ENCODE measurements at places on chromosomes 11 and 22.
A peak's percentile ranks its signal among the peaks of the same experiment; 100 is the strongest.

DNA sequence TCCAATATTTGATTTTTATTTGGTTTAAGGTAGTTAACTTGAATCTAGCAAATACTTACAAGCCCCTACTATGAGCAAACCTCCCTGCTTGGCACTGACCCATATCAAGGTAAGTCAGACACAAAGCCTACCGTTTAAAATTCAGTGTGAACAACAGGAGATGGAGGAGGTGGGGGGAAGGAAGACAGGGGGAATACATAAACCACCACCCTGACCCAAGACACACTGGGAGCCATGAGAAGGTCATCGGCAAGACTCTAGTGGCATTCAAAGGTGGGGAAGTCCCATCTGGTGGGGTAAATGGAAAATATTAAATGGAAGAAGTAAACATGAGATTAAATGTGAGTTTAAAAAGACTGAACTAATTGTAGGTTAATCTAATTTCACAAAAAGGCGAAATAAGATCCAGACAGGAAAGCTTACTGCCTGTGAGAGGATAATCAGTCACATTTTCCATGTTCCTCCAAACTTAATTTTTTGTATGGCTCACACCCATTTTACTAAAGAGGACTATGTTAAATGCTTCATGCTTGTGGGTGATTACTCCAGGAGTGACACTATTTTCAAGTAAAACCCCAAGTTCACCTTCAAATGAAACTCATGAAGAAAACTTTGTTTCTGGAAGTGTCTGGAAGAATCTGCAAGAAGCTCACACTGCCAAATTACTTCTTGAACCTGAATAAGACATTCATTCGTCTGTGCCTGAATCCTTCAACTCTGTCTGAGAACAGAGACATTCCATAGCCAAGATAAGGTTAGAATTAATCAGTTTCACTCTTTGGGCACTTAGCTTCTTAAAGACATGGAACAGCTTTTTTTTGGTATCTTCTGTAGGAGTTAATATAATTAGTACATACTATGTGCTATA, 51.7 kb downstream of the PITPNB start:
- DNase-seq, result no peak

DNA sequence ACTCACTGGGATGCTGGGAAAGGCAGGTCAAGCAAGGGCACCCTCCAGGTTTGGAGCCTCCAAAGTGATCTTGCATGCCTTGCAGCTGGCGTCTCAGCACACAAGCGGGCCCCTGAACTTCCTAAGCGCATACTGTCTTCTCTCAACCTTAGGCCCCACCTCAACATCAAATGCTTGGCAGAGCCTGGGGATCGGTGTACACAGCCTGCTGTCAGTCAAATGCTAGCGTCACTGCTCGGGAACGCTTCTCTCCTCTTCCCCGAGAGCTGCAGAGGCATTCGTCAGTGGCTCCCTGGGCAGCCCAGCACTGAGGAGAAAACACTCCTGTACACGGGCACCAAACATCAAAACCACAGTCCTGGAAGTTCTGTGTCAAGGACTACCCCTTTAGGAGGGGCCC, 124.9 kb downstream of the C11orf58 start:
- DNase-seq, result no peak

DNA sequence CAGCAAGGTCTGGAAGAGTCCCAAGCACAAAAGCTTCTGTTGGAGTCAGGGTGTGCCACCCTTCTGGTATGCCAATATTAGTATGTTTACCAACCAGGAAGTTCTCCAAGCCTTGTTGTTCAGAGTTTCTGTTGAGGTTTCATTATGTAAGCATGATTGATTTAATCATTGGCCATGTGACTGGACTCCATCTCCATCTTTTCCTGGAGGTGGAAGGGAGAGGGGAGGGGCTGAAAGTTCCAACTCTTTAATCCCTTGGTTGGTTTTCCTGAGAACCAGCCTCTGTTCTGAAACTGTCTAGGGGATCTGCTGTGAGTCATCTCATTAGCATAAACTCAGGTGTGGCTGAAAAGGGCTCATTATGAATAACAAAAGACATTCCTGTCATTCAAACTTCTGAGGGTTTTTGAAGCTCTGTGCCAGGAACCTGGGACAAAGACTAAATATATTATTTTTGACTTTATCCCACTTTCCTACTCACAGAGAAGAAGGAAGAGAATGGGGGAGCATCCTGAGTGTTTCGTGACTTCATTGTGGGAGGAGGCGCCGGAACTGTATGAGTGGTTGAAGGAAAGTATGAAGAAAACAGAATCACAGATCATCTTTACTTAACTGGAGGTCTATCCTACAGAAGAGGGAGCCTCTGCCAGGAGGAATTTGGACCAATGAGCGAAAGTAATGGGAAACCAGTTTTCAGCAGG, 138.2 kb downstream of the NECTIN1 start:
- DNase-seq, result no peak

- no peak for DNase-seq
These were observed 133.6 kb downstream of the CASP12 start for GRCh38 chr11:104764710-104765045.

- no peak for DNase-seq
These were observed 11.3 kb downstream of the C22orf23 start for GRCh38 chr22:37942133-37942532.

- peak; percentile 68 for DNase-seq
These were observed 4.1 kb upstream of the TBX1 start for GRCh38 chr22:19756288-19757128.

GRCh38 chr11:45243967-45244366, 42.2 kb downstream of the SYT13 start:
- no peak for DNase-seq

DNA sequence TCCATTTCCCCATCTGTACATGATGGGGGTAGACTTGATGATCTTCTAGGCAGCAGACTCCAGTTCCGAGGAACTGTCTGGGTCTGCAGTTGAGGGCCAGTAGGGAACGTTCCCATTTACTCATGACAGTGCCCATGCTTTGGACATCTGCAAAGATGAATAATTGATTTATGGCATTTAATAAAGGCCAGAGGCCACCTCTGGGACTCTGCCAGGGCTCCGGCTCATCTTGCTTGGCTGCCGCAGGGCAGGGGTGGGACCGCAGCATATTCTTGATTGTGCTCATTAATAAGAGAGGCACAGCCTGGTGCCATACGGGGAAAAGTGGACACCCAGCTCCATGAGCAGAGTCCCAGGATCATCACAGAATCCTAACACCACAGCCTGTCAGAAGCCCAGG, 28.1 kb upstream of the KLHL35 start:
- DNase-seq, result no peak

DNA sequence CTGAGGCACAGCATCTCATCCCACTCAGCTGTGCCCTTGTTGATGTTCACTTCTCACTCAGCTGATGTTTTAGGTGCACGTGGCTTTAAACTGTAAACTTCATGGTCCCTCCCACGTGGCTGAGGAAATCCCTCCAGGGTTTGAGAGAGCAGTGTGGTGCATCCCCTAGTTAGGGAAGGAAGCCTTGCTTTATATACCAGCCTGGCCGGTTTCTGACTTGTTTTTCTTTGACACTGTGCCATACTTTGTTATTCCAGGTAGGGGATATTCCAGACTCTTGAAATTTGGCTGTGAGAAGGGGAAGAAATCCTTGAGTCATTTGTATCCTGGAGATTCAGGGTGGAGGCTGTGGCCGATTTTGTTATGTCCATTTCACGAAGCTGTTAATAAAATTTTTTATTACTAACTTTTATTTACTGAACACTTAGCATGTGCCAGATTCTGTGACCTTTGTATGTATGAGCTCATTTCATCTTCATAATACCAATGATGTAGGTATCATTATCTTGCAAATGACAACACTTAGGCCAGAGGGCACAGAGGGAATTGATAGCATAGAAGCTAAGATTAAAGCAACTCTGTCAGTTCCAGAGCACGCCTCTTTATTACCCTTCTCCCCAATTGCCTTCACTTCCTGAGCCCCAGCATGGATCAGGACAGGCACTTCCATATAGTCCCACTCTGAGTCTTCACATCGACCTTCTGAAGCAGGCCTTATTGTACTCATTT, 116.6 kb downstream of the NAV2 start:
- no peak for DNase-seq

GRCh38 chr11:16373768-16374167, 17.4 kb upstream of the SOX6 start:
- DNase-seq, result no peak

DNA sequence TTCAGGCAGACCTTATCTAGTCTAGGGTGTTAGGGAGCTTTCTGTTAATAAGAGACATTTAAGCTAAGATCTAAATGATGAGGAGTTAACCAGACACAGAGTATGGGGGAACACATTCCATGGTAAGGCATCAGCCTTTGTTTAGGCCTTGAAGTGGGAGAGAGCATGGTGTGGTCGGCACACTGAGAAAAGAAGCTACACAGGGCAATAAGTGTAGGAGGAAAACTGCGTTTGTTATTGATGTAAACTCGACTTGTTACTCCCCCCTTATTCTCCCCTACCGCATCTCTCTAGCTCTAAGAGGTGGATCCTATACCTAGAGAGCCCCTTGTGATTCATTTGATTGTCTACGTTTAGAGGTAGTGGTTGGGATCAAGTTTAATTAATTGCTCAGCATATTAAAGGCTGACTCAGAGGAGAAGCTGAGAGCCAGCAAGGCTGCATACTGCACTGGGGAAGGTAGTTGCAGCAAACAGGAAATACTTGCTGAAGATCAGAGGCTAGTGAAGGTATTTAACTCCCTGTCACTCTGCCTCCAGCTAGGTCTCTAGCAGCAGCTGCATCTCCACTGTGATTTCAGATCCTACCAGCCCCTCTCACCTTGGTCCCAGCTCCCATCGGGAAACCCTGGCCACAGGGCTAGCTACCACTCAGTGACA, 86.8 kb upstream of the TEAD1 start:
- DNase-seq, result no peak

- no peak for DNase-seq
These were observed 24.4 kb upstream of the SNX19 start for GRCh38 chr11:130940706-130941105.

- no peak for DNase-seq
These were observed 5.8 kb upstream of the HMBS start for GRCh38 chr11:119078675-119079420.

DNA sequence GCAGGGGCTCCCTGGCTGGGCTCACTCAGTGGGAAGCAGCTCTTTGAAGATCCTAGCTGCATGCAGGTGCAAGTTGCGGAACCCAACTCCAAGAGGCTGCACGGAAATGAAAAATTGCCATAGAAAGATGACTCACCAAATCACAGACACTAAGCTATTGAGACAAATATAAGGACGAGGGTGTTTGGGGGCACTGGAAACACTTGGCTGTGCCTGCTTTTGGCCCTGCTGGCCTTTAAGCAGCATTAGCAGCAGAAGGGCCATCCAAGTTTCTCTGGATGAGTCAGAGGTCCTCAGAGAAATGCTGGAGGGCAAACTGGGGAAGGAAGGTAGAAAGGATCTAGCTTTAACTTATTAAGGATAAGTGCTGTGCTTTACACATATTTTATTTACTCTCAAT, 282.3 kb downstream of the KIRREL3 start:
- no peak for DNase-seq

- DNase-seq, result no peak
These were observed 42.8 kb upstream of the CCND1 start for GRCh38 chr11:69598147-69598546.

GRCh38 chr11:81857386-81857785, 876.3 kb downstream of the FAM181B start:
- DNase-seq, result no peak

- peak; percentile 45 for DNase-seq
These were observed 22.2 kb upstream of the CBX7 start for GRCh38 chr22:39174498-39175352.

DNA sequence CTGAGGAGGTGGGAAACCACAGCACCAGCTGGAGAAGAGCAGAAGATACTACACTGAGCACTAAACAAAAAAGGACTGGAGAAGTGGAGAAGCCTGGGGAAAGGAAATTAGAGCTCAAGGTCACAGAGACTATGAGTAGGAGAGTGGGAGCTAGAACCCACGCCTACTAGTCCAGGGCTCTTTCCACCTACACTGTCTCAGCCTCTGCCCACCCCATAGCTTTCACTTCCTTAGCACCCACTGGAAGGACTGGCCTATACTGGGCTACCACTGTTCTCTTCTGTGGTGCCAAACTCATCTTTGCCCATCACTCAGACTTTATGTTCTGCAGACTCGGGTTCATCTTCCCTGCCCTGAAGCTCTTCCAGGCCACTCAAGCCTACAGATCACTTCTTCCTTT, 94.3 kb upstream of the PHOX2A start:
- no peak for DNase-seq

DNA sequence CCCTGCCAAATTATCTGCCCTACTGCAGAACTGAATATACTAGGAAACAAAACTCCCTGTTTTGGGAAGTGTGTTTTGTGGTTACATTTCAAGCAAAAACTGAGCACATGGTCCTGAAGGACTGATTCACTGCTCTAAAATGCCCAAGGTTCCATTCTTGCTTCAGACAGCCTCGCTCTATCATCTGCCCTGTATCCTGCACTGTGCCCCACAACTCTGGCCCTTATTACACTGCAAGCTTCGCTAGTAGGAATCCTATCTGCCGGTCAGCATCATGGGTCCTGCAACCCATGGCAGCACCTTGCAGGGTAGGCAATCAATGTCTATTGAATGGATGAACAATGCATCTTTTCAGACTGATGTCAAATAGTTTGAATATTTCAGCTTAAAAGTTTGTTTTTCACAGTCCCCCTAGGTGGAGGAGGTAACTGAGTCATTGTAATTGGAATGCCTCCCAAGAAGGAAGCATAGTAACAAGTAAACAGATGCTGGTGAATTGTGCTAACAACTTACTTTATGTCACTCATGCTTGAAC, 21.3 kb downstream of the LAYN start:
- no peak for DNase-seq

GRCh38 chr11:107263844-107264563, 193.6 kb downstream of the CWF19L2 start:
- DNase-seq, result no peak

DNA sequence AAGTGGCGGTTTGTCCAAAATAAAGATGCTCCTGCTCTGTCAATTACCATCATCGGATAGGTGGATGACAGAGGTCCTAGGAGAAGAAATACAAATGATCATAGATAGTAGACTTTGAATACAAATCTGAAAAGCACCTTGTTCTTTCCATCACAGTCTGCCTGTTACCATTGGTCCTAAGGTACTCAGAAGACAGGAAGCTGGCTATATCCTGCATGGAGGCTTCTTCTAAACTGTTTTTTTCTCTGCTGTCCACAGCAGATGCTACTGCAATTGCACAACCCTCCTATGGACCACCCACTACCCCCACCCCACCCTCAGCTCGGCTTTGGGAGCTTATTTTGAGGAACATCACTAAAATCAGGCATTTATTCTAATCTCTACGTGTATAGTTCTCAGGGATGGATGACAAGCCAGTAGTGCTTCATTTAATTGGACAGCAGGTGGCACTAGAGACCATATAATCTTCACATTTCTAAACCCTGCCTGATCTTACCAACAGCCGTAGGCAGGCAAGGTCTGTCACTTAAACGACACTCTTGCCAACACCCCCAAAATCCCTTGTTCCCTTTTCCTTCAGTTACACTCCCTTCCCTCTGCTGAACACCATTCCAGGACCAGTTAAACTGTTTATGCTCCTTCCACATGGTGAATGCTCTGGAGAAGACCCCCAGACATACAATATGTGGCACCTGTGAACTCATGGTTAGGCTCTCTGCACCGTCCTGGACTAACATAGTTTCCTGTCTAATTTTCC, 6.6 kb upstream of the PTS start:
- peak; percentile 8 for DNase-seq

GRCh38 chr22:32050678-32051515, 7.8 kb downstream of the SLC5A1 start:
- peak; percentile 32 for DNase-seq

Measured in stimulated activated CD4-positive, alpha-beta T cell treated with anti-CD3 and anti-CD28 coated beads, Interleukin-12 subunit alpha, Interleukin-12 subunit beta, amount 100 ng/mL, for 4 hours (primary cell).